GM04504 (cell line): ENCODE measurements at places on chromosomes 11 and 22.

GRCh38 chr22:32112380-32112779 lies 46.7 kb downstream of the C22orf42 start:
- no peak for DNase-seq

DNA sequence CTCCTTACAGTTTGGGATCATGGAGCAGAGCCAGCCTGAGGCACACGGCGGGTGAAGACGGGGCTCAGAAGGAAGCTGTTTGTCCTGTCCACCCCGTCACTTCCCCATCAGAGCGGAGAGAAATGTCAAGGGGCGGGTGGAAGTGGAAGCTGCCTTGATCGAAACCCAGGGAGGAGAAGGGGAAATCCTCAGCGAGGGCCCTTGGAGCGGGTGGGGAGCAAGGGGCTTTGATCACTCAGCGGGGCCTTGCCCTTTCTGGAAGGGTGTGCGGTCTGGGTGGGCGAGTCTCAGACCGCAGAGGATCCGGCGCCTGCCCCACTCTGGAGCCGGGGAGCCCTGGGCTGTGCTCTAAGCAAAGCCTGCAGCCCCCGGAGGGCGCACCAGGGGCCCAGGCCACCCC lies 320.4 kb downstream of the NTM start:
- DNase-seq = no peak

DNA sequence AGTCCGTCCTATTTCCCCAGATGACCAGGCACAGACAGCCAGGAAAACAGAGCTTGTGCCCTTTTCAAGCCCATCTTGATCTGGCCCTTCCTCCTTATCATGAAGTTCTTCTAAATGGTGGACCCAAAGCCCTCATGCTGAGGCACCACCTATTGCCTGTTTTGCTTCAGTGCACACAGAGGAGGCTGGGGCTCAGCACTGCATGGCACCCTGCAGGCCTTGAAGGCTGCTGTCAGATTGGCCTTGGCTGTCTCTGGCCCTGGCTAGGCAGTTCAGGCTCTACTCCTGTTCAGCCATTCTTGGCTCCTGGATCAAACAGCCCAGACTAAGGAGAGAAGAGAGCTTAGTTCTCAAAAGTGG lies 49.2 kb downstream of the OTOG start:
- no peak for DNase-seq

DNA sequence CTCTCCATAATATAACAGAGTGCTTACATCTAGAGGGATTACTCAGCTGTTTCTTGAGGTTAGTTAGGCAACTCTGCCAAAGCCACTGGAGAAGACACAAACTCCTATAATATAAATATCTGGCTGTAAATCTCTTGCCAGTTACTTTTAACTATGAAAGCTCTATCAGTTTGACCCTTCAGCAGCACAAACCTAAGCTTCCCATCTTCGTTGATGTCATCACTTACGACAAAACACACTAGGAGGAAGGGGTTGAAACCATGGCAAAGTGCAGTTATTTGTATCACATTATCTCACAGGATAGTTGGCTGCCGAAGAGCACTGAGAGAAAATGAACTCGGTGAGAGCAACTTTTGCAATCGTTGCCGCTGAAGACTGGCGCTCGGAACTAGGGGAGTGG lies 922.1 kb downstream of the OPCML start:
- no peak for DNase-seq

DNA sequence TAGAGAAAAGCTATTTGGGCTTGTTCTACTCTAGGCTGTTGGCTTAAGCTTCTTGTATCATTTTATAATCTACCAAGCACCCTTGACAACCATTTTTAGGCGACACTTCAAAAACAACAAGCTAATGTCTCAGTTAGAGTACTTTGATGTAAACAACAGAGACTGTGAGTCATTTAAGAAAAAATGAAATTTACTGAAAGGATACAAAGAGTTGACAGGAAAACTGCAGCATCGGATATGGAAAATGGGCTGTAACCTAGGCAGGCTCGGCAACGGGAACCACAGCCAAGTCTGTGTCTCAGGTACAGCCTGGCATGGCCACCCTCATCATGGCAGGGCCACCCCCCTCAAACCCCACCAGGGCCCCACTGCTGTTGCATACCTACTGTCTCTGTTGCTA lies 4.4 kb upstream of the RNF169 start:
- no peak for DNase-seq

- DNase-seq = no peak
Observed at GRCh38 chr11:86523738-86524619, 148.4 kb downstream of the ME3 start.

DNA sequence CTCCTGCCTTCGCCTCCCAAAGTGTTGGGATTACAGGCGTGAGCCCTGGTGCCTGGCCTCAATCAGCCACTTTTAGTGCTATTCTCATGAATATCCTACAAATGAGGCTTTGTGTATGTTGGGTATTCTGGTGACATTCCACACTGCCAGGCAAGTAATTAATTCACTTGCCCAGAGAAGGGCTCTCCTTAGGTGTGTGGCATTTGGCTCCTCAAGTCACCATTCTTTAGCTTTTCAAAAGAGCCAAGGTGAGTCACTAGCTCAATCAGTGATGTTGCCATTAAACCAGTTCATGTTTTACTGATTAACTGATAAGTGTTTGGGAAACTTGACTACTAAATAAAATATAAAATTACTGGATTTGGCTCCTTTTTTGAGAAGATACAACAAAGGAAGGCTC lies 52.2 kb downstream of the SLC25A17 start:
- DNase-seq = no peak

- DNase-seq = no peak
Observed at GRCh38 chr11:6413791-6414201, 5.1 kb downstream of the APBB1 start.

GRCh38 chr11:96062134-96062533 lies 138.2 kb upstream of the MTMR2 start:
- no peak for DNase-seq

DNA sequence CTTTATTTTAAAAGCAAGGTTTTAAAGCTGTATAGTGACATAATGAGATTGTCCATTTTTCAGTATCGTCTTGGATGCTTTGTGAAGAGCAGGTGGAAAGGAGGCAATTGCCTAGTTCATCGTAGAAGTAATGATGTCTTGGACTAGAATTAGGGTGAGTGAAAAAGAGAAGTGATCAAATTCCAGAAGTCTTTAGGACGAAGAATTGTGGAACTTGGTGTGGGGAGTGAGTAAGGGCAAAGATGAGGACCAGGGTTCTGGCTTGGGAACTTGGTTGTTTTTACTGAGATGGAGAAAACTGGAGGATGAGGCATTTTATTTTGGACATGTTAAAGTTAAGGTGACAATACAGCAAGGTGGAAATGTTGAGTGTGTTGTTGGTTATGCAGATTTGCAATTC lies 1.2 kb downstream of the ILK start:
- DNase-seq = no peak

DNA sequence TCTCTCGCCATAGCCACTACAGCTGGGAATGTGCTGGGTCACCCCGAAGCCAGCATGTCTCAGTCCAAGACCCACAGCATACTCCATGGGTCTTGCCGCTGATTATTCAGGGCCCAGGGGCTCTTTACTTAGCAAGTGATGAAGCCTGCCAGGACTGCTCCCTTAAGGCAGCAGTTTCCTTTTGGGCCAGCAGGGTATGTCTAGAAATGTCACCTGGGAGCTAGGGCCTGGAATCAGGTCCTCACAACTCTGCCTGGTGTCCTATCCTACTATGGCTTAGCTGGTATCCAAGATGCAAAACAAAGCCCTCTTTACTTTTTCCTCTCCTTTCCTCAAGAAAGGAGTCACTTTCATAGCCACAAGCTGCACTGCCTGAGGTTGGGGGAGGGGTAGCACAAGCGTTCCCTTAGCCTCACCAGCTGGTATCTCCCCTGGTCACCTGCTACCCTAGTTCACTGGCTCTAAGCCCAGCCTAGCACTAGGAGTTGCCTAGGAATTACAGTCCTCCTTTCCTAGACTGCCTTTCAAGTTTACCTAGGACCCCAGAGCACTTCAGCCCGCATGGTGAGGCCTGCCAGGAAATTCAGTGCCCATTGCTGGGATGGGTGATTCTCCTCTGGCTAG lies 22.6 kb upstream of the NCR3LG1 start:
- no peak for DNase-seq

GRCh38 chr11:21411104-21411503 lies 741.7 kb downstream of the NELL1 start:
- no peak for DNase-seq

DNA sequence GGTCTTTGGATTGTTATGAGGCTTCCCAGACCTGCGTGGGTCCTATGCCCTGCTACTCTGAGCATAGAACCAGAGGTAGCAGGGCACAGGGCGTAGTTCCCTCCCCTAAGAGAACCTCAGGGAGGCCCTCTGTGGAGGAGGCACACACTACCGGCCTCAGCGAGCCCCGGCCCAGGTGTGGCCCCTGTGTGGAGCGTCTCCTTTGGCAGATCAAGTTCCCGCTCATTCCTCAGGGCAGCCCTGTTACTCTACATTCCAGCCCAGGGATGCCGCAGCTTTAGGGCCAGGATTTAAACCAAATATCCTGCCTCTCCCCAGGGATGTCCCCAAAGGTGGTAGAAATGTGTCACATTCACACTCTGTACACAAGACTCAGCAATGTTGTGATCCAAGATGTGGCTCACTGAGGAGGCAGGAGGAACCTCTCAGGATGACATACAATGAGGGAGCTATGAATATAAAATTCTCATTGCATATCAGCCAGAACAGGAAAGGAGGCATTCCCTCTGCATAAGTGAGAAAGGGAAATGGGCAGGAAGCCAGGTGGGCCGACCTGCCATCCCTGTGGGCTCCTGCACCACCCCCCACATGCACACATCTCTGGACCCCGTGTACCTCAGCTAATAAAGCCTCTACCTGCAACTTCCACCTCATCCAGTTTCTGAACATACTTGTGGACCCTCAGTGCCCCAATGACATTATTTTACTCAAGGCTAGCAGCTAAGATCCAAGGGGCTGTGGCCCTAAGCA lies 131.9 kb upstream of the TEAD1 start:
- DNase-seq = no peak

- DNase-seq = no peak
Observed at GRCh38 chr11:62428871-62429560, 10.2 kb downstream of the SCGB1A1 start.

DNA sequence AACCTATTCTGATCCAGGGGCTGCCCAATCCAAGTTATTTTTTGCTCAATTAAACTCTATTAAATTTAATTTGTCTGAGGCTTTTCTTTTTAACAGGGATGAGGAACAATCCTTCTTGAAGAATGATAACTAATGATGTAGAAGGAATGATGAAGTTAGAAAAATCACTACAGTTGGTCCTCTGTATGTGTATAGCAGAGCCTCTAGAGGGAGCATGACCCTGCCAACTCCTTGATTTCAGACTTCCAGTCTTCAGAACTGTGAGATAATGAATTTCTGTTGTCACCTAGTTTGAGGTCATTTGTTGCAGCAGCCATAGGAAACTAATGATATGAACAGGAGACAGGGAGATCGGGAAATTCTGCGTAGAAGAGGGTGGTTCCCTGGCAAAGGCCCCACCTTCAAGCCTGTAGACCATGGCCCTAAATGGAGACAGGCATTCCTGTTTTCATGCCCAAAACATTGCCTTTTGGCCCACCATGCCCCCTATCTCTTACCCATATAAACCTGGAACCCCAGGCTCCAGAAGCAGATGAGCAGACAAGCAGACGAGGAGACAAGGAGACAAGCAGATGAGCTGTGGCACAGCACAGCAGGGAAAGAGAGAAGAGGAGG lies 7.7 kb upstream of the QSER1 start:
- DNase-seq = no peak

GRCh38 chr11:10730151-10730550 lies 20.9 kb upstream of the CTR9 start:
- no peak for DNase-seq

- no peak for DNase-seq
Observed at GRCh38 chr11:59281177-59281576, 68.5 kb upstream of the MPEG1 start.
